B cell (primary cell): ENCODE measurements at places on chromosomes 5 and 9.

GRCh38 chr5:121707178-121707577 lies 144.5 kb upstream of the FTMT start:
- no peaks in the 10 kb centered on the region for H3K27me3 ChIP-seq
- no peak overlapping the region for H3K4me3 ChIP-seq
- no peak overlapping the region for H3K27ac ChIP-seq
- no peaks in the 10 kb centered on the region for H3K4me1 ChIP-seq
- H3K36me3 ChIP-seq, result no peaks in the 10 kb centered on the region

GRCh38 chr5:33439905-33440481 lies 772 bp upstream of the TARS1 start:
- DNase-seq, result no peak
- no peaks in the 10 kb centered on the region for H3K27me3 ChIP-seq
- H3K36me3 ChIP-seq, result no peaks in the 10 kb centered on the region
- peak overlapping the region; percentile 72 for H3K27ac ChIP-seq

GRCh38 chr5:149907828-149908227 lies 36.8 kb downstream of the PDE6A start:
- no peaks in the 10 kb centered on the region for H3K4me1 ChIP-seq
- DNase-seq, result no peak
- H3K36me3 ChIP-seq, result no peaks in the 10 kb centered on the region
- no peak overlapping the region for H3K4me3 ChIP-seq
- H3K27ac ChIP-seq, result no peak overlapping the region

- H3K4me3 ChIP-seq, result no peak overlapping the region
- peaks cover 4% of the 10 kb centered on the region for H3K4me1 ChIP-seq
- no peak for DNase-seq
- H3K36me3 ChIP-seq, result no peaks in the 10 kb centered on the region
Observed at GRCh38 chr5:172683264-172683644, 42.2 kb downstream of the NEURL1B start.

DNA sequence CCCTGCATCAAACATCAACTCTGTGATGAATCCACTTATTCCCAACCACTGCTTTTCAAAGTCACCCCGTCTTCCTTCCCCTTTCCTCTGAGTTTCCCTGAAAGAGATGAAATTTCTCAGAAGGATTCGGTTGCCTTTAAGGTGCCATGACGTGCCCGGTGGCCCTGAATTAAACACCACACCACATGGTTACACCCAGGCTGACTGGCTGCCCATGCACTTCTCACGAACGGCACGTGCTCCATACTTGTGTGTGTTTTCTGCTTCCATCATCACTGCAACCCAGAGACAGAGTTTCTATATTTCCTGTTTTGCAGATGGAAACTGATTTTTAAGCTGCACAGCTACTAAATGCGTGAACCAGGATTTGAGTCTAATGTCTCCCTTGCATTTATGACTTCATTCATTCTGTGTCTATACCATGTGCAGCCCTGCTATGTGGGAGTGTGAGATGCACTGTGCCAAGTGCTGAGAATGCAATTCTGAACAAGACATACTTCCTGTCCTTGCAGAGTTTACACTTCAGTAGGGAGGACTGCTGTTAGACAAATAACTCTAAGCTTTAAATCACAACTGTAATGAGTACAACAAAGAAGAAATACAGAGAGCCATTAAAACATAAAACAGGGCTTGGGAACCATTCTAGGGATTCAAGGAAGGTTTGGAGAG lies 162.9 kb downstream of the NXNL2 start:
- H3K27ac ChIP-seq, result no peak overlapping the region
- no peaks in the 10 kb centered on the region for H3K36me3 ChIP-seq
- peaks cover 6% of the 10 kb centered on the region for H3K27me3 ChIP-seq
- no peaks in the 10 kb centered on the region for H3K4me1 ChIP-seq
- no peak overlapping the region for H3K4me3 ChIP-seq

DNA sequence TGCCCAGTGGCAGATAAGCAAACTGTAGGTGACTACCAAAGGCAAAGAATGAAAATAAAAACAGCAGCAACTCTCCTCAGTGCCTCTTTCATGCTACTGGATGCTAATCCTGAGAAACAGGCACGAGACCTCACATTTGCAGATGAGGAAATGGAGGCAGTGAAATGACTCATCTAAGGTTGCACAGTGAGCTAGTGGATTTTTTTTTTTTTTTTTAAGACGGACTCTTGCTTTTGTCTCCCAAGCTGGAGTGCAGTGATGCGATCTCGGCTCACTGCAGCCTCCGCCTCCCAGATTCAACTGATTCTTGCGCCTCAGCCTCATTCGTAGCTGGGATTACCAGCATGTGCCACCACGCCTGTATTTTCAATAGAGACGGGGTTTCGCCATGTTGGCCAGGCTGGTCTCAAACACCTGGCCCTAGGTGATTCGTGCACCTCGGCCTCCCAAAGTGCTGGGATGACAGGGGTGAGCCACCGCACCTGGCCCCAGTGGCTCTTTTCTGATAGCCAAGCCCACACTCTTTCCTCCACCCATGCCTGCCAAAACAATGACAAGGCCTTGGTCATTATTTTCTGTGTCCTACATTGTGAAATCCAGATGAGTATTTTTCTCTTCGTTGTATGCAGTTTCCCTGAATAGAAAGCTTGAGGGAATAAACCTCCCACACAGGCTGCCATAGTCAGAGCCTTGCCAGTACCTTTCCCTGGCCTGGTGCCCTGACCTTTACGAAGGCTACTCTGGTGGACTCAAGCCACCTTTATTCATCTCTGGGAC lies 19.2 kb downstream of the DOCK2 start:
- H3K4me1 ChIP-seq, result peaks cover 34% of the 10 kb centered on the region
- peaks cover under 1% of the 10 kb centered on the region for H3K36me3 ChIP-seq

- H3K4me3 ChIP-seq, result no peak overlapping the region
- H3K27me3 ChIP-seq, result no peaks in the 10 kb centered on the region
- H3K27ac ChIP-seq, result no peak overlapping the region
- no peaks in the 10 kb centered on the region for H3K36me3 ChIP-seq
Observed at GRCh38 chr9:79796411-79796810, 224.6 kb downstream of the TLE4 start.

DNA sequence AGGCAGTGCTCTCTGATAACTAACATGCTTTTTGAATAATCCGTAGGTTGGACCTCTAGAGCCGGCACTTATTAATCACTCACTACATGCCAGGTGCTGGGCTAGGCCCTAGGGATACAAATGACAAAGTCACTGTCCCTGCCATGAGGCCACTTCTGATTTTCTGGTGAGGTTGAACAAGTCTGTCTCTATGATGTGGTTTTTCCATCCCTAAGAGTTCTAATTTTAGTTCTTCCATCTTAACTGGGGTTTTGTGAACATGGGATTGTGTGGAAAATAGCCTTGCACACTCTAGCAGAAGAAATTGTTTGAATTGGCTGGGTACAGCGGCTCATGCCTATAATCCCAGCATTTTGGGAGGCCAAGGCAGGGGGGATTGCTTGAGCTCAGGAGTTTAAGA lies 64.6 kb downstream of the IL31RA start:
- no peak for DNase-seq
- H3K36me3 ChIP-seq, result no peaks in the 10 kb centered on the region
- no peak overlapping the region for H3K27ac ChIP-seq
- H3K4me3 ChIP-seq, result no peak overlapping the region

DNA sequence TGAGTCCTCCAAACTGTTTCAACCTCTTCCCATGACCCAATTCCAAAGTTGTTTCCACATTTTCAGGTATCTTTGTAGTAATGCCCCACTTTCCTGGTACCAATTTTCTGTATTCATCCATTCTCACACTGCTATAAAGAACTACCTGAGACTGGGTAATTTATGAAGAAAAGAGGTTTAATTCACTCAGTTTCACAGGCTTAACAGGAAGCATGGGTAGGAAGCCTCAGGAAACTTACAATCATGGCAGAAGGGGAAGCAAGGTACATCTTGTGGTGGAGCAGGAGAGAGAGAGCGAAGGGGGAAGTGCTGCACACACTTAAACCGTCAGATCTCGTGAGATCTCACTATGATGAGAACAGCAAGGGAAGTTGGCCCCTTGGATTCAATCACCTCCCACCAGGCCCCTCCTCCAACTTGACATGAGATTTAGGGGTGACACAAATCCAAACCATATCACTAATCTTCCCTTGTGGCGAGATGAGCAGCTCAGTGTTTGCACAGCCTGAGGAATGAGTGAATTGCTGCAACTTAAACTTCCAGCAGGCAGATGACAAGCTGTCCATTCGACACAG lies 42.9 kb downstream of the TRIP13 start:
- H3K27ac ChIP-seq, result no peak overlapping the region
- DNase-seq, result no peak
- no peaks in the 10 kb centered on the region for H3K4me1 ChIP-seq
- H3K36me3 ChIP-seq, result no peaks in the 10 kb centered on the region

- H3K4me3 ChIP-seq, result no peak overlapping the region
- H3K27me3 ChIP-seq, result no peaks in the 10 kb centered on the region
- no peak for DNase-seq
Observed at GRCh38 chr9:84789463-84789830, 119.9 kb downstream of the NTRK2 start.

DNA sequence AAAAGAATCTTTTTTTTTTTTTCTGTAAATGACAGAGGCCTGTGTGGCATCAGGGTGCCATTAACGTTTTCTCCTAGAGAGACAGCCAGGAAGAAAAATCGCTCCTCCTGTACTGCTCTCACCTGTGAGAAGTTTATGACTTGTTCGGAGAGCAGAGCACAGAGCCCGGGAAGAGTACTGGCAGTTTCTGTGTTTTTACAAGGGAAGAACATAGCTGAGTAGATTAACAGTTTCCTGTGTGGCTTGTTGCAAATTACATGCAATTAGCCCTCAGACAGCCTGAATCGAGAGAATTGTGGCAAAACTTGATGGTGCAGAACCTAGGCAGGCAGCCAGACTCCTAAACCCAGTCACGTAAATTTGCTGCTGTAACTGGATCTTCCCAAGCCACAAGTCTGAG lies 32.1 kb downstream of the PRKACG start:
- no peak for DNase-seq
- H3K27ac ChIP-seq, result no peak overlapping the region
- H3K4me3 ChIP-seq, result no peak overlapping the region
- no peaks in the 10 kb centered on the region for H3K27me3 ChIP-seq
- peaks cover 24% of the 10 kb centered on the region for H3K4me1 ChIP-seq
- no peaks in the 10 kb centered on the region for H3K36me3 ChIP-seq

DNA sequence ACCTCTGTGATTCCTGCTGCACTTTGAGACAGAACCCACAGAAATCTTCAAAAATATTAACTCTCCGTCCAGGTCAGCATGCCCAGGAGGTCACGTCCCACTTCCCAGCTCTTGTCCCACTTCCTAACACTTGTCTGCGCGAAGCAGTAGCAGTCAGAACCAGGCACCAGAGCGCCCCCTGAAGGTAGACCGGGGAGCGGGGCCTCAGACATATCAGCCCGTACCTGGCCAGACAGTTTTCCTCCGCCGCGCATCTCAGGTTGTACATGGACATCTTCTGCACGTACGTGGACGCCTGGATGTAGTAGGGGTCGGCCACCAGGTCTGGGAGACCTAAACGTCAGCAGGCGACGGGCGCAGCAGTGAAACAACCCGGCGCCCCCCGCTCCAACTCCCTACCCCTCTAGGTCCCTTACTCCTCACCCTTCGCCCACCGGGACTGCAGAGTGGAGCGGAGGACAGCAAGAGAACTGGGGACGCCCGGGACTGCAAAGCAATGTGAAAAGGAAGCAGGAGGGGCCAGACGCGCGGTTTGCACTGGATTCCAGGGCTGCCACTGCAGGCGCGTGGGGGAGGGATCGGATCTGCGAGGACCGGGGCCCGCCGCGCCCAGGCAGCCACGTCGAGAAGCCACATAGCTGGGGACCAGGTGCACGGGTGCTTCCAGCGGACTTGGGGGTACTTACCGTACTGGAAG lies 1.2 kb downstream of the LOX start:
- H3K27me3 ChIP-seq, result peaks cover 14% of the 10 kb centered on the region
- peak overlapping the region; percentile 8 for H3K4me3 ChIP-seq
- H3K4me1 ChIP-seq, result peaks cover 18% of the 10 kb centered on the region
- no peak overlapping the region for H3K27ac ChIP-seq

DNA sequence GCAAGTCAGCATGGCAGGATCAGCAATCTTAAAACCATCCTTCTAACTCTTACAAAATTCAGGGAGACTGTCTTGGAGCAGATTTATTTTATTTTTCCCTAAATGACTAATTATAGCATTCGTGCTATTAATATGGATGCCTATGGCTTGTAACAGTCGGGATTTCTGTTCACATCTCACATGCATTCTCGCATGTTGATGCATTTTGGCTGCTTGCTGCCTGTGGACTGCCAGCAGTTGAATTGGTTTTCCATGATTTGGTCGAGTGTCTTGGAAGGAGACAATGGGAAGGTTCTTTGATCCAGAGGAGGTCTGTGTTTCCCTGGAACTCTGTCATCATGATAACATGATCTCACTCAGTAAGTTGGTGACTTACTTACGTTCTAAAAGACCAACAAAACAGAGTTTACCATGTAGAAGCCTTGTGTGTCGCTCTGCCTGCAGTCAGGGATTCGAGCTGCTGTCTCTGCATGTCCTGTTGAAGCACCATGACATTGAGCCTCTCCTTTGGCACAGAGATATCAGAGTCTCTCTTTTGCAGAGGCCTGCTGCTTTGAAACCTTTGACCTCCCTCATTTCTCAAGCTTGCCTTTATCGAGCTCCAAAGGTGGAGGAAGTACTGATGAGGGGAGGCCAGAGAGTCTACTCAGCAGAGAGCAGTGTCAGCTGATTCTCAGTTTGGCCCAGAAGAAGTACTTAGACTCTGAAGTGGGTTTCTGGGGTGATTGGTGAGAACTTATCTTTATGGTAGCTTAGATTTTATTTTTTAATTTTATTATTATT lies 82.4 kb downstream of the ARHGAP26 start:
- no peaks in the 10 kb centered on the region for H3K4me1 ChIP-seq
- no peak overlapping the region for H3K4me3 ChIP-seq
- no peak overlapping the region for H3K27ac ChIP-seq
- no peaks in the 10 kb centered on the region for H3K36me3 ChIP-seq

GRCh38 chr9:18366184-18366583 lies 107.8 kb upstream of the ADAMTSL1 start:
- DNase-seq, result no peak
- H3K36me3 ChIP-seq, result no peaks in the 10 kb centered on the region
- H3K4me1 ChIP-seq, result peaks cover 3% of the 10 kb centered on the region
- no peak overlapping the region for H3K27ac ChIP-seq
- no peak overlapping the region for H3K4me3 ChIP-seq
- H3K27me3 ChIP-seq, result no peaks in the 10 kb centered on the region

GRCh38 chr9:74001382-74001781 lies 495.8 kb upstream of the RORB start:
- no peaks in the 10 kb centered on the region for H3K4me1 ChIP-seq
- no peak for DNase-seq
- no peak overlapping the region for H3K27ac ChIP-seq
- H3K27me3 ChIP-seq, result no peaks in the 10 kb centered on the region
- H3K4me3 ChIP-seq, result no peak overlapping the region
- no peaks in the 10 kb centered on the region for H3K36me3 ChIP-seq

DNA sequence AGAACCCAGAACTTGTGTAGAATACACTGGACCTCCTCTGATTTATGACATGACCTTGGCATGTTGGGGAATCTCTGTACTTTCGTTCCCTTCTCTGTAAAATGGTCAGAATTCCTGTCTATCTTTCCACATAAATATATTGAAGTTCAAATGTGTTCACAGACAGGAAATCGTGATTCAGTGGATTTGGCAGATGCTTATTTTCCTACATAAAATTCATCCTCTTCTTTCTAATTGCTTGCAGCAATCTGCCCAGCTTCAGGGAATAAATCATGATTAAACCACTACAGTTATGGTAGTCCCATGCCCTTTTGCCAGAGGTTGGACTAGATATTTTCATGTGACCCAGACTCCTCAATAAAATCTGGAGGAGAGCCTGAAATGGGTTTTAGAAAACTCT lies 52.1 kb upstream of the ARL15 start:
- no peak overlapping the region for H3K27ac ChIP-seq
- no peaks in the 10 kb centered on the region for H3K36me3 ChIP-seq
- H3K4me1 ChIP-seq, result peaks cover 6% of the 10 kb centered on the region
- no peak for DNase-seq
- H3K27me3 ChIP-seq, result no peaks in the 10 kb centered on the region
